A549 (cell line): ENCODE measurements at places on chromosomes 4 and X.

DNA sequence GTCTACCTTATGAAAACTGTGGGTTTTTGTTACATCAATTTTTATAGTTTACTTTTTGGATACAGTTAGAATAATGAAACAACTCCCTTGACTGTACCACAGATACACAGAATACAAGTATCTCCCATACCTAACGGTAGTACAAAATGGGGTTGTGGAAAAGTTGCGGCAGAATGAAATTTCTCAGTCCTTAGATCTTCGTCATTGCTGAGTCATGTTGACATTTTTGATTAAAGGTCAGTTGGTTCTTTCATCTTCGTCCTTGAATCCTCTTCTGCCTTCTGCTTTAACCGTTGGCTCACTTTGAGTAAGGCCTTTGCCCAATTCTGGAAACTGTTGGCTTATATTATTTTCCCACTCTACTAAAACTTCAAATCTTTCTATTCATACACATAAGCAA lies 75.6 kb downstream of the TRIML1 start:
- peak; percentile 70 for DNase-seq

- no peak for DNase-seq
These were observed 55.0 kb downstream of the MAGEC1 start for GRCh38 chrX:141958675-141959074.

DNA sequence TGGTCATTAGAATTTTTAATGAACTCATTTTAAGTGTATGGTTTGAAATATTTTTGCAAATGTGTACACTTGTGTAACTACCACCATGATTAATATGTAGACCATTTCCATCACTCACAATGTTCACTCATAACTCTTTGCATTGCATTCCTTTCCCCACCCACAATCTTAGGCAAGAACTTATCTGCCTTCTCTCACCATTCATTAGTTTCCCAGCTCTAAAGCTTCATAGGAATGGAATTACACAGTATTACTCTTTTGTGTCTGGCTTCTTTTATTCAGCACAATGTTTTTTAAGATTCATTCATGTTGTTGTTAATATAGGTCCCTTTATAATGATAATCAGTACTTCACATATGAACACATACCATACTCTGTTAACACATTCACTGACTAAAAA lies 106.1 kb downstream of the ARAP2 start:
- no peak for DNase-seq

- DNase-seq = no peak
These were observed 294.3 kb downstream of the FSTL5 start for GRCh38 chr4:161869511-161869910.

DNA sequence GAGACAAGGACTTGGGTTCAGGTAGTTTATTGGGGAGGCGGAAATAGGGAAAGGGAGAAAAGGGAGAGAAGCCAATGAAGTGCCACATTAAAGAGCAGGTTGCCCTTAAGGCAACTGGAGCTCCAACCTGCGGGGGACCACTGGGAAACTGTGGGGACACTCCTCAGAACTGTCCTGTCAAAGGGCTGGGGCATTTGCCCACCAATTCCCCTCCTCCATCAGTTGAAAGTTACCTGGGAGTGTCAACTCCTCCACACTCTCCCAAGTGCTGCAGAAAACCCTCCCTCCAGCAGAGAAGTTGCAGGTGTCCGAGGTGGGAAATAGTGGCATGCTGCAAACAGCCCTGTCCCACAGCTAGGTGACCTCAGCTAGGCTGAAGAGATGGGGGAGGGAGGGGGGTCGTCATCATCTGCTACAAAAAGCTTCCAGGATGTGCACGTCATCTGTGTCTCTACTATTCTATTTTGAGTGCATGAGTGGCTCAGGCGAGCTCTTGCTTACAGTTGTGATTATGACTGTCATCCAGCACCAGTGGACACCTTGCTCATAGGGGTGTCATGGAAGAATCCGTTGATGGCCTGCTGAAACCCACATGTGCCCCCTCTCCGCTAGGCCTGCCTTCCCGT lies 41.5 kb upstream of the XPNPEP2 start:
- DNase-seq = no peak

GRCh38 chr4:44150091-44150576 lies 298.5 kb downstream of the KCTD8 start:
- DNase-seq = no peak

DNA sequence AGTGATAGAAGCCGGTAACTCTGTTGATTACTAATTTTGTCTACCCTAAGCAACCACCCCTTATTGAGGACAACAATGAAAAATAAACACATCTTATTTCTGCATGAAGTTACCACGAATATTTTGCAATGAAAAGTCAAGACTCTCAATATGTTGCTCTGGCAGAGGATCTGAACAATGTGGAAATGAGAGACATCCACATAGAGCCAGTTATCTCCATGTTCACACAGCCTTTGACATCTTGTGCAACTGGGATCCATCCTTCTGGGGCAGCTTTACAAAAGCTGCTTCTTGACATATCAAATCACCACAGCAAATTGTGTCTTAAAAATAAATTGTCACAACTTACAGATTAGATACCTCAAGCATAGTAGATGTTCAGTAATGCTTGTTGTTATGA lies 10.2 kb downstream of the EDNRA start:
- no peak for DNase-seq

GRCh38 chr4:82561786-82562563 lies at the start of gene TMEM150C:
Gene TMEM150C, minus strand, starts transcription at chr4:82561988. Its CDS starts 57,331 bp downstream, at chr4:82504657.
- DNase-seq = peak; percentile 48

GRCh38 chr4:12884846-12885796 lies 599.0 kb downstream of the RAB28 start:
- DNase-seq = no peak

DNA sequence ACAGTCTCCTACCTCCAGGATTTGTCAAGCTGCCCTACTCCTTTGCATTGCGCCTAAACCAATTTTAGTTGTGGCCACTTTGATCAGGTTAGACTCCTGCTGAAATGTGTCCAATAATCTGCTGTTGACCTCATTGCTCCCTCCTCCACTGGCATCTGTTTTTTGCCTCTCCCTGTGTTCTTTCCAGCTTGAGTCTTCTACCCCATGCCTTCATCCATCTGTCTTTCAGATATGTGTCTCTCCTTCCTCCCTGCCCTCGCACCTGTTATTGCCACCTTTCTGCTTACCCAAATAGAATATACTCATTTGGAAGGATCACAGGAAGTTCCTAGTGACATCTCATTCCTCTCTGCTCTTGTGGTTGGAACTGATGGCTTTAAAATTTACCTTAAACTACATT lies 366.6 kb upstream of the CLNK start:
- DNase-seq = no peak

GRCh38 chrX:74291964-74292807 lies 11.8 kb upstream of the ZCCHC13 start:
- DNase-seq = peak; percentile 95

- no peak for DNase-seq
These were observed 276.7 kb downstream of the PCDH7 start for GRCh38 chr4:30996841-30997240.
